ENCODE measurements at places on chromosomes 1 and 21.

- DNase-seq: no peak
Observed at GRCh38 chr1:54095546-54096226, 42.3 kb downstream of the TCEANC2 start.

DNA sequence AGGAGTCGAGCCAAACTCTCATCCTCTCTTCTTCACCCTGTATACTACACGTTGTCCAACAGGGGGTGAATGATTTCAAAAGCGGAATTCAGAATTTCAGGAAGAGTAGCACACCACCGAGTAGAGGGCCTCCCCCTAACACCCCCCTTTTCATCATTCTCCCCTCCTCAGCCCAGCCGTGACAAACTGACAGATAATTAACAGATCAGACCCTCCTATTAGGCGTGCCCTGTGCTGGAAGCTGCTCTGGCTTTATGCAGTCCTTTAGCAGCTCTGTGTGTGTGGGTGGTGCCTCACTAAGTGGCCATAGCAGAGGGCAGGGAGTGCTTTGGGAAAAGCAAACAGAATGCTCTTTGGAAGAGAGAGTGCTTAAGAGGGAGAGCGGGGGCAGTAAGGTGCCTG lies 44.3 kb downstream of the PEX14 start:
- no peak for DNase-seq

DNA sequence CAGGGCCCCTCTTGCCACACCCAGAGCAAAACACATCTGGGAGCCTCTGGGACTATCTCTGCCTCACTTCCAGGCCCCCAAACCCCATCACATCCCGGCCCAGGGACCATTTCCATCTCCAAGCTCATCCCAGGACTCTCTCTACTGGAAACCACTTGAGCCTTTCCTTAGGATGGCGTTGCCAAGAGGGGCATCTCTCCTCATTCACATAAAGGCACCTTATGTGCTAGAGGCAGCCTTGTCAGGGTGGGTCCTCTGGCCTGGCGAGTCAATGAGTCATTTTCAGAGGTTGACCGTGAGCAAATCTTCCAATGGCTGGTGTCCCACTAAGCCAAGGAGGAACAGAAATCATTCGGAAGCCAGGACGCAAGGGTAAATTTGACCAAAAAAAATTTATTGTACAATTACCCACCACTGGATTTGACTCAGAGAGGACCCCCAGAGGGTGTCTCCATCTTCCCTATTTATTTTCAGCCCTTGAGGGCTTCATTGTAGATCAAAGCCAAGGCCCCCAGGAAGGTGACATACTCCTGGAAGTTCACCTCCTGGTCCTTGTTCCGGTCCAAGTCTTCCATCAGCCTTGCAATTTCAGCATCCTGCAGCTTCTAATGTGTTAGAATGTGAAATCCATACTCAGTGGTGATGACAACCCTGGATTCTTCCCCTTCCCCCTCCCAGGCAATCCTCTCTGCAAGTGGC lies 1.4 kb downstream of the S100A6 start:
- no peak for DNase-seq

DNA sequence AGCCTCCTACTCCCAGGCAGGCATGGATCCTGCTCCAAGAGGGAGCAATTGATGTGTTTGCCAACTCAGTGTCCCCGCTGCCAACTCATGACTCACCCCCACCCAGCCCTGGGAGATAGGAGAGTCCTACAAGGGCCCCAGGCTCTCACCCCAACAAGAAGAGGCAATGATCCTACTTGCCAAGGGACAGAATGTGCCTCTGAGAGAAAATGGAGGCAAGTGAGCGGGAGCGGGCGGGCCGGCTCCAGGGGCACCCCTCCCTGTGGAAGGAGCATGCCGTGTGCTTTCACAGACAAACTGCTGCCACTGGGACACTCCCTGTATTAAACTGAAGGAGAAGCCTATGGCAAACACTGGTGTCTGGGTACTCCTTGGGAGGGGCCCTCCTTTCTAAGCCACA lies 16.7 kb downstream of the PKP1 start:
- DNase-seq: no peak

GRCh38 chr1:207863893-207864535 lies 46.9 kb downstream of the CD34 start:
- no peak for DNase-seq

All from Caki2 (cell line).